ENCODE measurements at places on chromosomes 7 and 10.

DNA sequence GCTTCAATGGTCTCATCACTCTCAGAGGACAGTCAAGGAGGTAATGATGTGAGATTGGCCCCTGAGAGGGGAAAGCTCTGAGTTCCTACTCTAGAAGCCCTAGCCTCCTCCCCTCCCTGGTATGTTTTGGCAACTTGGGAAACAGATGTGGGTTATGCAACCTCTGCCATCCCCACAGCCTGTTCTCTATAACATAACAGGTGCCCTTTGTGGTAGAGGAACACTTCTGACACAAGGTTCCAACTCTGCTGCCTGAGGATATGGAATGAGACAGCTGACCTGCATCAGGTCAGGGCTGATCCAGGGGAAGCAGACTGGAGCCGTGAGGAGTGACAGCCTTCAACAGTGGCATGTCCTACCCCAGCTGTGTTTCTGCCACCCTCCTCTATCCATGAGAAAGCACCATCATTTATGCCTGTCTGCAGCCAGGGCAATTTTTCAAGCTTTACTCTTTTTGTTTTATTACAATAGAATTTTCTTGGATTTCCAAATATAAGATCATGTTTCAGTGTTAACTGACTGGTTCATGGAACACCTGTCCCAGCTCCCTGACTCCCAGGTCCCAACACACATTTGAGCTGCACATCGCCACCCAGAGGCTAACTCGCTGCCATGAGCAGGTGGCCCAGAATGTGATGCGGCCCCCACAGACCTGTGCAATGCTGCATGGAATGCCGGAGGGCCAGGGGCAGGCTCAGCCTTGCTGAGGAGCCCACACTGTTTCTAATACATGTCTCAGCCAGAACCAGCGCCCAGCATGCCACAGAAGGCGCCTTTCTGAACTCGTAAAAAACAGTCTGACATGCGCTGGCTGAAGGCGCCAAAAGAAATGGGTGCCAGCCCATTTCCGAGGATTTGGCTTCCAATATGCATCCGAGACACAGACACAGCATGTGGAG is 124.8 kb upstream of the CHST15 start:
- H3K36me3 ChIP-seq: no peaks in the 10 kb centered on the region
- no peak overlapping the region for H3K4me3 ChIP-seq
- peaks cover 3% of the 10 kb centered on the region for H3K27me3 ChIP-seq
- DNase-seq: no peak
- peaks cover 14% of the 10 kb centered on the region for H3K4me1 ChIP-seq

GRCh38 chr10:52558090-52558489 is 214.5 kb downstream of the MBL2 start:
- no peaks in the 10 kb centered on the region for H3K36me3 ChIP-seq
- no peaks in the 10 kb centered on the region for H3K27me3 ChIP-seq
- no peak overlapping the region for H3K27ac ChIP-seq
- no peak for DNase-seq
- H3K4me3 ChIP-seq: no peak overlapping the region

GRCh38 chr7:130927062-130927461 is 193.1 kb upstream of the KLF14 start:
- H3K27ac ChIP-seq: peak overlapping the region; percentile 90
- no peaks in the 10 kb centered on the region for H3K27me3 ChIP-seq
- H3K4me3 ChIP-seq: no peak overlapping the region
- DNase-seq: no peak

DNA sequence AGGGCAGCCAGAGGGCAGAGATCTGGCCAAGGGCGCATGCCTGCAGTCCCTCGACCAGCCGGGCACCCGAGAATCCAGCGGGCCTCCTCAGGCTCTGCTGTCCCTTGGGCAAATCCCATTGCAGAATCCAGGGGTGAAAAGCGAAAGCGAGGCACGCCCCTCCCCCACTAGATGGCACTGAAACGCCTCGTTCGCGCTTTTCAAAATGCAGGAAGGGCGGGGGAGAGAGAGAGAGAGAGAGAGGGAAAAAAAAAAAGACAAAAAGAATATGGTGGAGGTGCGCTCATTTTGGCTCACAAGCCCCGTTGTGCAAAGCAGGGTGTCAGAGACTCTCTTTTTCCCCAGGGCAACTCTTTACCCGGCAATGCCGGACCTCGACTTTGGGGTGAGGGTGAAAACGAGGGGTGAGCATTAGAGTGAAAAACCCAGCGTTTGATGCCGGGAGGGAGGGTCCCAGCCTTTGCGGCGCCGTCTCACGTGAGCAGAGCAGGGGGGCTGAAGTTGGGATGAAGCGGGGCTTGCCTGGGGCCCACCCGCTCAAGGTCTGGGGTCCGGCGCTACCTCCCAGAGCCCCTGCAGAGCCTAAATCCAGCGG is 2.5 kb upstream of the TMEM178B start:
- H3K4me3 ChIP-seq: peak overlapping the region; percentile 67
- peaks cover 46% of the 10 kb centered on the region for H3K27me3 ChIP-seq
- peak; percentile 70 for DNase-seq
- H3K27ac ChIP-seq: no peak overlapping the region

DNA sequence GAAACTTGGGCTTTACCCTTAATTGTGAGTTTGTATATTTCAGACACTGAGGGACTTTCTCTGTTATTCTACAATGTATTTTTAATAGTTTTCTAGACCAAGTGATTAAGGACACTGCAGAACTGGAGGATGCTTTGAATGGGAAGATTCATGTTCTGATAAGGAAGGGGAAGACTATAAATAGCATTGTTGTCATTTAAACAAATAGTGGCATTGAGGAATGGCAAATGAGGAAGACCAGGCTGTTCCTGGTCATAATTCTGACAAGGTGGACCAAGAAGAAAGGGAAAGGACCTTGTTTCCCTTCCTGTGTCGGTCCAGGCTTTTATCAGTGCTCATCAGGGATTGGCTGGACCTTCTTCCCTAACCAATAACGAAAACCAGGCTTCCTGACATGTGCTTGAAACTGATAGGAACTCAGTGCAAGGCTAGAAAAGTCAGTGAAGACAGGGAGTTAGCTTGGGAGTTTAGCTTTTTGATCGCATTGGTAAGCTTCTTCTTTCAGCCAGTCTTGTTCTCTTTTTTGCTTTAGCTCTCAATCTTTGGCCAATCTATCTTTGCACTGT is 116.2 kb downstream of the ITGA8 start:
- no peaks in the 10 kb centered on the region for H3K4me1 ChIP-seq
- no peak for DNase-seq
- H3K27ac ChIP-seq: no peak overlapping the region
- no peak overlapping the region for H3K4me3 ChIP-seq

Data from activated CD4-positive, alpha-beta memory T cell treated with anti-CD3 and anti-CD28 coated beads, Interleukin-2, amount 10 ng/mL, durations not matched to agents 7 days and 5 days (primary cell).